ENCODE measurements at places on chromosomes 1 and 21. TPM values are rescaled to one million over a fixed set of nuclear protein-coding genes. Genes with fewer than 3 reads are reported as not detected.

PLA2G4A gene
- 17.0 TPM for polyA plus RNA-seq

CYP2J2 gene
- 87.4 TPM for polyA plus RNA-seq

KIF21B gene
- polyA plus RNA-seq = 0.89 TPM

MAN1A2 gene
- polyA plus RNA-seq = 3.5 TPM

STYXL2 gene
- polyA plus RNA-seq = 0.32 TPM

DENND2C gene
- 0.27 TPM for polyA plus RNA-seq

F3 gene
- 55.4 TPM for polyA plus RNA-seq

FCRL5 gene
- 2.7 TPM for polyA plus RNA-seq

SYT2 gene
- polyA plus RNA-seq = 1.8 TPM

ITGB2 gene
- 15.4 TPM for polyA plus RNA-seq

Measured in small intestine (tissue), 16 donors.